Heart left ventricle (tissue), 16 donors: ENCODE measurements at places on chromosomes 11 and 22.
A peak's percentile ranks its signal among the peaks of the same experiment; 100 is the strongest.

DNA sequence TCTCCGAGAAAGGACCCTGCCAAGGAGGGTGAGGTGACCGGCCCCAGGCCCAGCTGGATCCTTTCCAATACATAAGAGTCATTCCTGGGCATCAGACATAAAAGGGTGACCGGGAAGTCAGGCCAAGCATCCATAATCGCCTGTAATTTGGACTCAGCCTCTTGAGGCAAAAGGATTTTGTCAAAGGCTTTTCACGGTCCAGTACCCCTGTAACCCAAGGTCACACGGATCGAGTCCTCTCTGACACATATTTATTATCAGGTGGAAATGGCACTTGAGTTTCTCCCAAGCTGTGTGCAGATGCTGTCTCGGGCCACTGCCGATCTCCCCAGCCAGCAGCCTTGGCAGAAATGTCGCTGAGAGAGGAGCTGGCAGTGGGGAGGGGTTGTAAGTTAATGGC is 556.5 kb downstream of the MN1 start:
- no peak for DNase-seq

DNA sequence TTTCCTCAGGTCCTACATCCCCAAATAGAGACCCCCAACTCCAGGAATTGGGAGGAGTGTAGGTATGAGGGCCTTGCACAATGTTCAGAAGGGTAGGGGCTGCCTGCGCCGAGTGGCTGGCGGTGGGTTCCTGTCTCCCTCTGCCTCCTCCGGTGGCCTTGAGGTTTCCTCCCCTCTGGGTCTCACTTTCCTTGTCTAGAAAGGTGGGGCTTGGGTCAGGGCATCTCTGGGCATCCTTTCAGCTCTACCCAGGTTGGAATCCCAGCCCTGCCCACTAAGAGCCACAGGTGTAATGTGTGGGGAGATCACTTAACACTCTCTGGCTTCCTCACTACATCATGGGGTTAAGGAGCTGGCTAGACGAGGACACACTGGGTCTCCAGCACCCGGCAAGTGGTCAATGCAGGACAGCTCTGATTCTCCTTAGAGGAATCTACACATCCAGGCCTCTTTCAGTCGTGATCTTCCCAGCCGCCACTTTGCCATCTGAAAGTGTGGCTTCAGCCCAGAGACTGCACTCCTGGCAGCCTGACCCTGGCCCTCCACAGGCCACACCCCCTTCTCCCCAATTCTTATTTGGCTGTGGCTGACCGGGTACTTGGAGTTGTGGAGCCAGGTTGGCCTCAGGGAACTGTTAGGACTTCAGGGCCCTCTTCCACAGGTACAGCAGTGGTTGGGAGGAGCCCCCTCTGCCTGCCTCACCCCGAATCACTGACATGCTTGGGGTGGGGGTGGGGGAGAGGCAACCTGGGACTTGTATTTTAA is 22.1 kb downstream of the PRDM11 start:
- no peak for DNase-seq

- DNase-seq = peak; percentile 63
These were observed 24.1 kb downstream of the NEAT1 start for GRCh38 chr11:65446446-65447277.

DNA sequence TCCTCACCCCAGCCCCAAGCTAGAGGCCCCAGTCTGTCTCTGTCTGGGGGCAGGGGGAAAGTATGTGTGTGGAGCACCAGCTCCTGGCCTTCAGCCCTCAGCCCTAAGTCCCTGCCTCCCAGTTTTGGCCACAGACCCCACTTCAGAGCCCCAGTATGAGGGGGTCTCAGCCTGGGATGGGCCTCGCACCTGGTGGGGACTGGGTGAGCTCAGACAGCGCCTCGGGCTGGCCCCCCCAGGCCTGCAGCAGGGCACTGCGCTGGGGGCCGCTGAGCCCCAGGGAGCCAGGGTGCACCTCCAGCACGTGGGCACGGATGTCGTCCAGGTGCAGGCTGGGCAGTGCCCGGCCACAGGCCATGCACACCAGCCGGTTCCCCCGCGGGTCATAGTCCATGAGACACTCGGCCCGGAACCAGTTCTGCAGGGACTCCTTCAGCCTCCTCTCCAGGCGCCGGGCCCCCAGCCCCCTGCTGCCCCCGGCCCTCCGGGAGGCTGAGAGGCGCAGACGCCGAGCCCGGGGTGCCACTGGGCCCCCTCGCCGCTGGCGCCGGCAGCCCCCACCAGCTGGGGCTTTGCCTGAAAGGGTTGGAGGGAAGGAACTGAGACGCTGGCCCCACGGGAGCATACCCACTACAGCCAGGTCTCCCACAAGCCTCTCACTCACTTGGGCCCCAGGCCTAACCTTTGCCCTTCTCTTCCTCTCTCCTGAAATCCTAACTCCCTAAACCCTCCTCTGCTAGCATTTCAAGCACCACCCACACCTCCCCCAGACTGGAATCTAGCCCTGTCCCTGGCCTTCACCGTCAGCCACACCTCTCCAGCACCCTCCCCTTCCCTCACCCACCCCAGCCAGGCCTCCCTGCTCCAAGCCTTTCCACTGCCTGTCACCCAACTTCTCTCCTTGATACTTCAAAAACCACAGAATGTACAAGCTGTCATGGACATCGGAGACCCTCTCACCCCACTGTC is 3.6 kb downstream of the ZFTA start:
- no peak for DNase-seq

DNA sequence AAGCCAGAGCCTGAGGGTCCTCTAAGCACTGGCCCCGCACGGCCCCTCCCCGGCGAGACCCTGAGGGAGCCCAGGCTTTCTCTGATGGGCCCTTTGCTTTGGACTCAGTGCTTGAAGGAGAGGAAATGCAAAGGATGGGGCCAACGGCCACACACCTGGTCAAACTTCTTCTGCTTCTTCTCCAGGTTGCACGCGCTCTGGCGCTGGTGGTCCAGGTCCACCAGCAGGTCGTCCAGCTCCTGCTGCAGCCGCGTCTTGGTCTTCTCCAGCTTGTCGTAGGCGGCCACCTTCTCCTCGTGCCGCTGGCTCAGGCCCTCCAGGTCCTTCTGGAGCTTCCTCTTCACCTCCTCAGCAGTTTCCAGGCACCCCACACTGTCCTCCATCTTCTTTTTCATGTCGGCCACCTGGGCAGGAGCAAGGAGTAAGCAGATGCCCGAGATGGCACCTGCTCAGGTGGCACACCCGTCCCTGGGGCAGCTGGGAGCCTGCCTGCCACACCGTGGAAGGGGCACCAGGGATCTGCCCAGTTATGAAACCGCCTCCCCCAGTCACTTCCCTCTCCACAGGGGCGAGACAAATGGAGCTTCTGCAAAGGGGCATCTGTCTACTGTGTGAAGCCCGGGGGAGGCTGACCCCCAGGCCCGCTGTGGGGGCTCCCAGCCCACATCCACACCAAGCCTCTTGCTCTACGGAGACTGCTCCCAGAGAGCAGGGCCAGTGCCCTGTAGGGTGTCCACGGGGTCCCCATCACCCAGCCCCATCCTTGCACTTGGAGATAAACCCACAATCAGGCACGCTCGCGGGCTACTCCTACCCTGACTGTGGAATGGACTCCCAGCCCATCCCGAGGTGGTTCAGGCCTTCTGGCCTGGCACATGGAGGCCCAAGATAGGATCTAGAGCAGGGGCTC is 39.2 kb downstream of the APOL1 start:
- peak; percentile 23 for DNase-seq

- DNase-seq = no peak
These were observed 16.4 kb upstream of the CSRP3 start for GRCh38 chr11:19218216-19218615.

DNA sequence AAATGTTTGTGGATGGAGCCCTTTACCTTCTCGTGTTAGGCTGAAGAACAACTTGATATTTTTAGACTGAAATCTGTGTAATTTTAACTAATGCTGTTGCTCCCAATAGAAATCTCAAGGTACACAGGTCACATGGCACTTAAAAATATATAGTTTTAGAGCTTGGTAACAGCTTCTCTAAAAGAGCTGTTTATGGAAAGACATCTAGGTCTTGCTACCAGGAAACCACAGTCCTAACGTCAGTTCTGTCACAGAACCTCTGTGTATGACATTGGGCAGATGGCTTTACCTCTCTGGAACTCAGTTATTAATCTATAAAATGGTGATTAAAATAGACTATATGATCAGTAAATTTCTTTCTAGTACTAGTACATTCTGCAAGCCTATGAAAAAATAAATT is 35.4 kb downstream of the PAK1 start:
- DNase-seq = no peak

DNA sequence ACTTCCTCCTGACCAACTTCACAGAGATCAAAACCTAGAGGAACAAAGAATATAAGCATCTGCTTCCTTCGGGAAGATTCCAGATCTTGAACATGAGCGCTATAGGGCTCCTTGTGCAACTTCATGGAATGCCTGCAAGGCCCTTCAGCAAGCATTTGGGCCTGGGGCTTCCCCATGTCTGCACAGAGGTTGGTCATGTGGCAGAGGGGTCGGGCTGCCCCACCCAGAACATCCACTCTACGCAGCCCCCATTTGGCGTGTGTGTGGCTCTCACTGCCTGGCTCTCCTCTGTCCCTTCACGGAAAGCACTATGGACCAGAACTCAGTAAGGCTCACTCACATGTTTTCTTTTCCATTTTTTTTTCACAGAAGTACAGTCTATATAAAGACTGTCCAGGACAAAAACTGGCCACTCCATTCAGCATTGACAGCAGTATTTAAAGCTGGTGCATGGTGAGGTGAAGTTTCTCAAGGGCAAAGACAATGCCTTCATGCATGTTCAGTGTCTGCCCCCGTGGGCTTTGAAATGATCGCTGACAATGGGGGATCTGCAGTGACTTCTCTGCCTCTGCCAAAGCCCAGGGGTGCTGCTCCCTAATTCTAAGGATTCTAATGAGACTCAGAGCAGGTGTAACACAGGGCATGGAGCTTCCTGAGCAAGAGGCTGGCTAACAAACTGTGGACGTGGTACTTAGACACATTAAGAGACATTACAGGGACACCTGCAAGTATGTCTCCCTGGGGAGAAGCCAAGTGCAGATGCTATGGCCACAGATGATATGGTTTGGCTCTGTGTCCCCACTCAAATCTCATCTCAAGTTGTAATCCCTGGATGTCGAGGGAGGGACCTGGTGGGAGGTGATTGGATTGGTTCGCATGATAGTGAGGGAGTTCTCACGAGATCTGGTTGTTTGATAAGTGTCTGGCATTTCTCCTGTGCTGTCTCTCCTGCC is 66.5 kb upstream of the PITPNB start:
- DNase-seq = no peak

DNA sequence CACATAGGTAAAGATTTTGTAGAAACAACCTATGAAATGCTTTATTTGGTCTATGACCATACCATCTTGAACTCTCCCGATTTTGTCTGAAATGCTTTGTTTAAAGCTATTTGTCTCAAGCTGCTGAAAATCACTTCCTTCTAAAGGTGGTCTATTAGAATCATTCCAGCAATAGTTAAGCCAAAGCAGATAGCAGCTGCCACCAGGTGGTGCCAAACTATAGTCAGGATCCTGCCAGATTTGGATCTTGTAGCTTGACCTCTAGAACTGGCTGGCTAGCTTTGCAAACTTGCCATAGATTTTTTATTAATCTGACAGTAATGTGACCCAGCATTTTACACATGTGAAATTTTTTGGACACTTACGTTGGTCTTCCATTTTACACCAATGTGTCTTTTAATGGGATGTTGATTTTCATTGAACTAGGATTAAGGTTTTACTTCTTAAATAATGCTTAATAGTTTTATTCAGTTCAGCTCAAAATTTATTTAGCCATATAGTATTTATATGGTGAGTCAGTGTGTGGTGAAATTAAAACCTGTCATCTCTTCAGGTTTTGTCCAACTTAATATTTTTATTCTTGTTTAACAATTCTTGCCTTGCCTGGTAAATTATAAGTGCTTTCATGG is 19.7 kb downstream of the CTR9 start:
- DNase-seq = peak; percentile 46

GRCh38 chr11:17418444-17419081 is 30.1 kb upstream of the KCNJ11 start:
- no peak for DNase-seq

DNA sequence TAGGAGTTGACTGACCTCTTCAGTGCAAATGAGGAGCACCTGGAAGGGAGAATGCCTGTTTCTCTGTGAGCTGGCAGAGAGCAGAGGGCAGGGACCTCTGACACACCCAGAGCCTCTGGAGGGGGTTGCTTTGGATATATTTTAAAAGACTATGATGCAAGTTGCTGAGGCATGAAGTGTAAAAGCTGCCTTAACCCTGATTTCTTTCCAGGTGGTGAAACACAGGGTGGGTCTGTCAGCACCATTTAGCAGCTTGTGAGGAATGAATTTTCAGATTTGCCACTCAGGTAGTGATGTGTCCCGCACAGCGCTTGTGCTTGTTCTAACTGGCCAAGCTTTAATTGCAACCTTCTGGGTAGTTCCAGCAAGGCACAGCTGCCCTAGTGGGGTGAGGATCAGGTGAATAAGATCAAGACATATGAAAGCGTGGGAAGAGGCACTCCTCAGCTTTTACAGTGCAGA is 90.2 kb downstream of the SWAP70 start:
- no peak for DNase-seq

- no peak for DNase-seq
These were observed 99.4 kb upstream of the ZC3H12C start for GRCh38 chr11:109993786-109994185.

GRCh38 chr11:88404932-88405710 is 67.6 kb upstream of the CTSC start:
- no peak for DNase-seq

DNA sequence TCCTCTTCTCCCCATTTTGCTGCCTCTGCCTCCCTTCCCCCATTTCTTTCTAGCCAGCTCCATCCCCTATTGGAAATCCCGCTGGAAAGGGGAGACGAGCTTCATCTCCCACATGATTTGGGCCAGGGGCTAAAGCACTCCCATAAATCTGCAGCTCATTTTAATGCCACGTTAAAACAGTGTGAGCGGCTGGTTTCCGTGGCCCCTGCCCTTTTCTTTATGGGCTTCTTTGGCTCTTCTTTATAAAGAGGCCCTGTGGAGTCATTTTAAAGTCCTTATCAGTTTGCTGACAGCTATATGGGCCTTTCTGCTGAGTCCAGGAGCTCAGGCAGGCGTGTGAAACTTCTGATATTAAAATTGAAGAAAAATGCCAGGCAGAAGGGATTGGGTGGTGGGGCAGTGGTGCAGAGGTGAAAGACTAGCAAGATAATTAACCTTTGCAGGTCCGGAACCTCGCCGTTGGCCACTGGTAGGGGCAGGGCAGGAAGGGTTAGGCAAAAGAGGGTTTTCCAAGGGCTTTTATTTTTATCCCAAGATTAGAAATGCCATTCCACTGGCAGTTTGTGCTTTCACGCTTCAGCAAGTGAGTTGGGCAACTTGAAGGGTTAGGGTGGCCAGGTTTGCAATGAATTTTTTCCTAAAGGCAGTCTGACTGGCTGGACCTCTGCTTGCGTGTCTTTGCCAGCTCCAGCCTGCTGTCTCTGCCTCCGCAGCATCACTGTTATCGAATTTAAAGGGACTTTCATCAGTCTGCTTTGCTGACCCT is 44.3 kb downstream of the EXT2 start:
- peak; percentile 42 for DNase-seq

GRCh38 chr11:33897761-33898375 is 6.0 kb upstream of the LMO2 start:
- no peak for DNase-seq
